Activated T-cell treated with anti-CD3 and anti-CD28 coated beads, Interleukin-2, amount 50 U/mL, for 4 hours (primary cell): ENCODE measurements at places on chromosomes 4 and X.

- DNase-seq = no peak
These were observed 67.2 kb upstream of the NPNT start for GRCh38 chr4:105828074-105828473.

DNA sequence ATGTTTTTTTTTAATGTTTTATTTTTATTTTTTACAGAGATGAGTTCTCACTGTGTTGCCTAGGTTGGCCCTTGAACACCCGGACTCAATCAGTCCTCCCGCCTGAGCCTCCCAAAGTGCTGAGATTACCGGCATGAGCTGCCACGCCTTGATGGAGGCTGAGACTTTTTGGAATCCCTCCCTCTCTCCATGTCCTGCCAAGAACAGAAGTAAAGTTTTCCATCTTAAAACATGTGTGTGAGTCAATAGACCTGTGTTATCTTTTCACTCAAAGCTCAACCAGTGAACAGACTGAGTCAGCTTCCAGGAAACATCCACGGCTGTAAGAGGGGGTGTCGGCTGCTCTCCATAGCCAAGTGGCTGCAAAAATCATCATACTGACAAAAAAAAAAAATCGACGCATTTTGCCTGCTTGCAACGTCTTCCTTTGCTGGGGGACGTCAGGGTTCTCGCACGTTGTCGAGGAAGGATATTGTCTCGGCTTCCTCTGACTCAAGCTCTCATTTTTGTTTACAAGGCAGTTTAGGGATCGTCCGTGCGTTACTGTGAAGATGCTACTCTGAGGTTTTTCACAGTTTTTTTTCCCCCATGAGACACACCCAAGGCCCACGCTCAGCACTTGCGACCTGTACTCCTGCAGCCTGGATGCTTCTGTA lies 10.0 kb upstream of the ASMTL start:
- peak; percentile 62 for DNase-seq

DNA sequence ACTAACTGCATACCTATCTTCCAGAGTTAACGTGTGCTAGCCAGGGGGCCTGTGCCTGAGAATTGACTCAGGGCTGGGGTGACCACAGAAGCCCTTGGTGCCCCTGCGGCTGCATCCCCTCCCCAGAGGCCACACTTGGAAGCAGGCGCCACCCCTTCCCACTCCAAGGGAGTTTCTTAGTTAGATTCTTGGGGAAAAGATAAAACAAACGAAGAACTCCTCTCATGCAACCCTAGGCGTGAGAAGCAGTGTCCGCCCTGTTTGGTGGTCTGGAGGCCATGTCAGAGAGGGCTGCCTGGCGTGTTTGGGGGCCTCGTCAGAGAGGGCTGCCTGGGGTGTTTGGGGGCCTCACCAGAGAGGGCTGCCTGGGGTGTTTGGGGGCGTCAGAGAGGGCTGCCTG lies 50.3 kb upstream of the HGFAC start:
- no peak for DNase-seq

GRCh38 chr4:43271946-43272345 lies 379.4 kb downstream of the GRXCR1 start:
- DNase-seq = no peak
